Muscle of arm (tissue), 14 donors: ENCODE measurements at places on chromosomes 7 and 10. TPM values are rescaled to one million over a fixed set of nuclear protein-coding genes. Genes with fewer than 3 reads are reported as not detected.
A peak's percentile ranks its signal among the peaks of the same experiment; 100 is the strongest.

GRCh38 chr7:517774-518629, 1.6 kb downstream of the PDGFA start:
- DNase-seq = peak; percentile 41

GRCh38 chr10:113808168-113808567, 45.7 kb downstream of the DCLRE1A start:
- no peak for DNase-seq

- DNase-seq = no peak
These were observed 265.1 kb downstream of the FGFR2 start for GRCh38 chr10:121332829-121333765.

- DNase-seq = no peak
These were observed 139.4 kb downstream of the GFRA1 start for GRCh38 chr10:116133634-116134033.

GRCh38 chr10:29555746-29556481, 78.9 kb downstream of the SVIL start:
- DNase-seq = no peak

- DNase-seq = no peak
These were observed 54.7 kb upstream of the LANCL2 start for GRCh38 chr7:55310287-55311025.

- no peak for DNase-seq
These were observed 155.1 kb downstream of the OR13A1 start for GRCh38 chr10:45160271-45160670.

DNA sequence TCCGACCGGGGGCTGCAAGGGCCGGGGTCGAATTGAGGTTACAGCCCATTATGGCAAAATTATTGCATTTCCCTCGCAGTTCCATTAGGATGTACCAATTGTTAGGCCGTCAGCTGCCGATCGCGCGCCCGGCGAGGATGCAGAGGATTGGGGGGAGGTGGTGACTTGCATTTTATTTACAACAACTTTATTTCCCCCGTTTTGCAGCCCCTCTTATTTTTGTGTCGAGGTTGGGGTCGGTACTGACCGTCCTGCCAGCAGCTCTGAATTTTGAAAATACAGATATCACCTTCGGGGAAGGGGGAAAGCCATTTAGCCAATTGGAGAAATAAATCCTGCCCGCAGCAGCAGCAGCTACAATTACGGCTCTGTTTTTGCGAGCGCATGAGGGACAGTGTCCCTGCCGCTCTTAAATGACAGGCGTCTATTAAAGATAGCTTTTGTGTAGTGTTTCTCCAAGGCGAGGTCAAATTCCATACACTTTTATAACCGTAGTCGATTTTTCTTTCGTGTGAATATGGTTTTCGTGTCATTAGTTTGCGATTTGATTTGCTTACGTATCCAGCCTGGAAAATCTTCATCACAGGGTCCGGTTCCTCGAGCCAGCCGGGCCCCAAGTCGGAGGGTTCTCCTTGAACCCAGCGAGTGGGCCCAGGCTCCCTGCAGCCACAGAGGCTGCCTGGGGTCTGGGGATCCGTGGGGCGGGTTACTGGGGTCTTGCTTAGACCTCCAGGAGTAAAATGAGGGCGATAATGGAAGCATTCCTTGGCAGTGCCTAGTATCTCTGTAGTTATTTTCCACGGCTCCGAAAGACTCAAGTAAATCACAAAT, 684 bp upstream of the HOXA5 start:
- DNase-seq = peak; percentile 45

DNA sequence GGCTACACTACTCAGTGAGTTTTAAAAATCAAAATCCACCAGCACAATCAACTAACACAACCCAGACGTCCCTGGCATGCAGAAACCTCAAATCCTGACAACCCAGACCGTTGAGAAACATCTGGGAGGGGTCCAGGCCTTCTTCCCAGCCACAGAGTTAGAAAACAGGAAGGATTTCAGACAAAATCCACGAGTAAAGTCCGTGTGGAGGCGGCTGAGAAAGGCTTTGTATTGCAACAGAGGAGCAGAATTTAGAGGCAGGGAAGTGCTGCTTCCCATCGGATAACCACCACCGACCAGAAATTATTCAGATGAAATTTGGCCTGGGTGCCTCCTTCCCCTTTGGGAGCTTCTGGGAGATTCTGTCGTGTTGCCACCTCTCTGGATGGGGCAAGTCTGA, 61.5 kb downstream of the TNS3 start:
- no peak for DNase-seq

DNA sequence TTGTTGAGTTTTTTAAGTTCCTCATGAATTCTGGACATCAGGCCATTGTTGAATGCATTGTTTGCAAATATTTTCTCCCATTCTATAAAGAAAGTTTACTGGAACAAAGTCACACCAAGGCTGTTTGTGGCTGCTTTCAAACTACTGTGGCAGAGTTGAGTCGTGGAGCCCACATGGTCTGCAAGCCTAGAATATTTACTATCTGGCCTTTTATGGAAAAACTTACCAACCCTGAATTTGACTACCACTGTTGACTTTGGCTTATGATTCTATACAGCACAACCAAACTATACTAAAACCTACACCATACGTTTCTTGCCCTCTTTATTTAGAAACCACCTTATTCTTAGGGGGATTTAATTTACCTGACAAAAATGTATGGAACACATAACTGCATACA, 239.1 kb downstream of the KCNMA1 start:
- DNase-seq = no peak

SRRT gene
- 100 TPM for polyA plus RNA-seq

HIPK2 gene
- 17.2 TPM for polyA plus RNA-seq

ASB15 gene
- 5.9 TPM for polyA plus RNA-seq

PCLO gene
- polyA plus RNA-seq = 0.54 TPM

SEC24C gene
- 57.3 TPM for polyA plus RNA-seq
